Effector CD4-positive, alpha-beta T cell (primary cell): ENCODE measurements at places on chromosomes 5 and 9.
A peak's percentile ranks its signal among the peaks of the same experiment; 100 is the strongest.

DNA sequence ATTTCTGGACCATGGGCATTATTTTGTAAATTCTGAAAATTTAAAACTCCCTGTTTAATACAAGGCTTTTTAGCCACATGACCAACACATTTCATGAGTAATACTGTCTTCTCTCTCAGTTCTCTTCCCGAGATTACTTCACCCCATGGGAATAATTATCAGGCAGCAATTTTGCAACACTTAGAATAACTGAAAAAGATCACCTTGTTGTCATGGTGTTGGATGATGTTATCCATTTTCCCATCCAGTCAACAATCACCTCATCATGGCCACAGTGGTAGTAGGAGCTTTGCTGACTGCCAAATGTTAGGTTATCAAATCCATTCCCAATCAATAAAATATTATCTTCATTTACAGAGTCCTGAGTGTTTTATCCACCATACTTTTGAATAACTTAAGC is 354.9 kb upstream of the ISL1 start:
- no peak for DNase-seq

GRCh38 chr5:166433679-166434078 is 1857.8 kb upstream of the WWC1 start:
- no peak for DNase-seq

DNA sequence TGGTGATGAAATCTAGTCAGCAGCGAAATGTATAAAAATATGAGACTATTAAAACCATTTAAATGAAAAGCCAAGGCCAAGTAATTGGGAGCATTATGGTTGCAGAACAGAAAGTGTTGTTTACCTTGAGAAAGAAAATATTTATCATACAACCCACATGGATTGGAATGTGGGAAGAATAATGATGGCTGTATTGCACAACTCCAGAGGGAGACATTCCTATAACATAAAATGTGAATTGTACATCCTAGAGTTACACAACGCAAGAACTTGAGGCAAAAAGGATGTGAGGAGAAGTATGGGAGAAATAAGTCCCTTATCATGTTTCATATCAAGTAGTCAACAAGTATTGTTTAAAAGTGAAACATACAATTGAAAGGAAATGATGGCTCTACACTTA is 1014.0 kb upstream of the SEMA6A start:
- no peak for DNase-seq

- DNase-seq = no peak
Measured at GRCh38 chr9:33202552-33203201, 35.5 kb upstream of the B4GALT1 start.

- peak; percentile 50 for DNase-seq
Measured at GRCh38 chr5:135887447-135887864, 8.2 kb downstream of the IL9 start.

DNA sequence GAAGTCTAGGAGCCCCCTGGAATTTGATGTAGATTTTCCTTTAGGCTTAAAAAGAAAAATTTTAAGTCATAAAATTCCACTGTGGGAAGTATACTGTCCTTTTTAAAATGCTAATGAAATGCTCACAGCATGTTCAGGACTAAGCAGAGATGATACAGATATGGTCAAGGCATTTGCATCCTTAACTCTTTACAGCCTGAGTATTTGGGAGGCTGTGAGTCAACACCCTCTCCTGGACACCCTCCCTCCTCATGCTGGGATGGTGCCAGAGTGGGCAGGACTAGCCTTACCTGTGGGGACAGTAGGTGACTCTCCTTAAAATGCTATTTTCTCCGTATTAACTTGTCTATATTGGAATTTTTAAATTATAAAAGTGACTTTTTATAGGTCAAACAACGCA is 197.4 kb upstream of the ELL2 start:
- no peak for DNase-seq

DNA sequence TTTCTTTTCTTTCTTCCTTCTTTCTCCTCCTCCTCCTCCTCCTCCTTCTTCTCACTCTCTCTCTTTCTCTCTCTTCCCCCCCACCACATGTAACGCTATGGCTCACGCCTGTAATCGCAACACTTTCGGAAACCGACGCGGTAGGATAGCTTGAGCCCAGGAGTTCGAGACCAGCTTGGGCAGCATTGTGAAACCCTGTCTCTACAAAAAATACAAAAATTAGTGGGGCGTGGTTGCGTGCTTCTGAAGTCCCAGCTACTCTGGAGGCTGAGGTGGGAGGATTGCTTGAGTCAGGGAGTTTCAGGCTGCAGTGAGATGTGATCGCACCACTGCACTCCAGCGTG is 736 bp upstream of the GLDC start:
- DNase-seq = no peak
